Activated CD4-positive, alpha-beta T cell treated with anti-CD3 and anti-CD28 coated beads, Interleukin-2, amount 10 ng/mL, durations not matched to agents 7 days and 5 days (primary cell): ENCODE measurements at places on chromosomes 3 and 15. TPM values are rescaled to one million over a fixed set of nuclear protein-coding genes. Genes with fewer than 3 reads are reported as not detected.

DNA sequence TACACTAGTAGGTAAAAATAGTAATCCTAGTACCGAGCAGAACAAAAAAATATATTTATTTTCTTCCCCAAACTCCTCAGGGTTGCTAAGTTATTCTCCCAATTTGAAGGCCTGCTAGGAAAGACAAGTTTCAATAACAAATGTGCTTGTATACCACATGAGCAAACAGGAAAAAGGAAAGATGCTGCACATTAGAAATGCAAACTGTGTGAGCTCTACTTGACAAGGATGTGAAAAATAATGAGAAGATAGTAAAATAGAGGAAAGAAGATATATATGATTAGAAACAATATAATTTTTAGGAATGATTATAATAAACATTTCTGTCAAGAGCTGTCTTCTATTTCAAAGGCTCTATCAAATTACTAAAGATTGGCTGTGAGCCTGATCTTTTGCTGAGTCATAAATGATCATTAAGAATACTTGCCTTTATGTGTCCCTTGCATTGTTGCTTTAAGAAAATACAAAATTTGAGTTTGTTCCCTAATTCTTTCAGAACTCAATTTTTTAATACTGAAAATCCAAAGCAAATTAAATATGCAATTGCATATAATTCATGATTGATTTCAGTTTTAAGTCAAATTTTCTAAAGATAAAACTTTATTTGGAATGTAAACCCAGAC, 174.2 kb downstream of the NEK10 start:
- H3K27ac ChIP-seq = no peak overlapping the region
- DNase-seq = no peak
- H3K27me3 ChIP-seq = no peaks in the 10 kb centered on the region
- no peak overlapping the region for H3K4me3 ChIP-seq

DNA sequence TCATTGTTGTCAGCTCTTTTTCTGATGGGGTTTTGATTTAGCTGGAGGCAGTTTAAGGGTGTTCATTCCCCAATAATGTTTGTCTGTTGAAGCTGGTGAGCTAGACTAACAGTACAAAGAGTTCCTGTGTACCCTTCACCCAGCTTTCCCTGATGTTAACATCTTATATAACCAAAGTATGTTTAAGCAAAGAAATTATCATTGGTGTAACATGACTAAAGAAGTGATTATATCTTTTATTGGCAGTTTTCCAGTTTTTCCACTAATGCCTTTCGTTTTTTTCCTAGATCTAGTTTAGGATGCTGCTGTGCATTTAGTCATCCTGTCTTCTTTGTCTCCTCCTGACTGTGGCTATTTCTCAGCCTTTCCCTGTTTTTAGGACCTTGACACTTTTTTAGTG, 165.6 kb downstream of the LPP start:
- H3K27me3 ChIP-seq = peaks cover 3% of the 10 kb centered on the region
- no peak for DNase-seq
- H3K4me3 ChIP-seq = no peak overlapping the region
- H3K4me1 ChIP-seq = peaks cover 50% of the 10 kb centered on the region
- H3K27ac ChIP-seq = no peak overlapping the region

- H3K4me1 ChIP-seq = peaks cover 54% of the 10 kb centered on the region
- peak; percentile 29 for DNase-seq
- H3K4me3 ChIP-seq = peak overlapping the region; percentile 98
- H3K36me3 ChIP-seq = peaks cover 6% of the 10 kb centered on the region
- H3K27me3 ChIP-seq = no peaks in the 10 kb centered on the region
These were observed 647 bp downstream of the HMG20A start for GRCh38 chr15:77421370-77421700.

GRCh38 chr15:70204652-70205051, 106.9 kb upstream of the TLE3 start:
- H3K27me3 ChIP-seq = peaks cover 4% of the 10 kb centered on the region
- no peak overlapping the region for H3K27ac ChIP-seq
- DNase-seq = no peak
- H3K4me3 ChIP-seq = no peak overlapping the region

- no peak overlapping the region for H3K4me3 ChIP-seq
- no peak overlapping the region for H3K27ac ChIP-seq
- no peaks in the 10 kb centered on the region for H3K4me1 ChIP-seq
- no peak for DNase-seq
- no peaks in the 10 kb centered on the region for H3K36me3 ChIP-seq
These were observed 274.3 kb upstream of the GOLGA6L4 start for GRCh38 chr15:83961311-83961710.

DNA sequence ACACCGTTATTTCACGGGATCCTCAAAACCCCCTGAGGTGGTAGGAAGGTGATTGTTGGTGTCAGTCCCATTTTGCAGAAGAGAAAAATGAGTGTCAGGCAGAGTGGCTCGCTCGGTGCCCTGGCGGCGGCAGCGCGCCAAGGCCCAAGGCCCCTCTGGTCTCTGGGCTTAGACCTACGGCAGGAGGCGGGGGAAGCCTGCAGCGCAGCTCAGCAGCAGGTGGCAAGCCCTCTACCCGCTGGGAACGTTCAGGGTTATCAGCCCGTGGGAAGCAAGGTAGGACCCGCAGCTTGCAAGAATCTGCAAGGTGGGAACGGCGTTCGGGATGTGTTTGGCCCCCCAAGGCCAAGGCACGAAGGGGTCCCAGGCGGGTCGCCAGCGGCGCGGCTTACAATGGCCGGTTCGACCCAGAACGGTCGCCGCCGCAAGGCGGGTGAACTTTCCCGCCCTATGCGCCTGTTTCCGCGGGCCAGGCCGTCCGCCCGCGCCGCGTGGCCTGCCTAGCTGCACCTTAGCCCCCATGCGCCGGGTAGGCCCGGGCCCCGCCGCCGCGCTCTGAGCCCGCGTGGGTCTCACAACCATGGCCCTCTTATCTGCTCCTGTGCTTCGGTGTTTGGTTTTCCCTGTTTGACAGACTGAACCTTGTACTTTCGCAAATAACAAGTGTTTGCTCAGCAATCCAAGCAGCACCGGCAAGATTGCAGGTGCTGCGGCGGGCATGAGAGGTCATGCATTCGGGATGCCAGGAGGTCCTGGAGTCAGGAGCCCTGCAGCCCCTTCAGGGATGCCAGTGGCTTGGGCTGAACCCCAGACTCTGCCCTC, 39.7 kb downstream of the CCNL1 start:
- peaks cover 18% of the 10 kb centered on the region for H3K4me1 ChIP-seq
- no peak for DNase-seq
- peaks cover 8% of the 10 kb centered on the region for H3K36me3 ChIP-seq
- H3K27ac ChIP-seq = no peak overlapping the region
- H3K4me3 ChIP-seq = no peak overlapping the region

DNA sequence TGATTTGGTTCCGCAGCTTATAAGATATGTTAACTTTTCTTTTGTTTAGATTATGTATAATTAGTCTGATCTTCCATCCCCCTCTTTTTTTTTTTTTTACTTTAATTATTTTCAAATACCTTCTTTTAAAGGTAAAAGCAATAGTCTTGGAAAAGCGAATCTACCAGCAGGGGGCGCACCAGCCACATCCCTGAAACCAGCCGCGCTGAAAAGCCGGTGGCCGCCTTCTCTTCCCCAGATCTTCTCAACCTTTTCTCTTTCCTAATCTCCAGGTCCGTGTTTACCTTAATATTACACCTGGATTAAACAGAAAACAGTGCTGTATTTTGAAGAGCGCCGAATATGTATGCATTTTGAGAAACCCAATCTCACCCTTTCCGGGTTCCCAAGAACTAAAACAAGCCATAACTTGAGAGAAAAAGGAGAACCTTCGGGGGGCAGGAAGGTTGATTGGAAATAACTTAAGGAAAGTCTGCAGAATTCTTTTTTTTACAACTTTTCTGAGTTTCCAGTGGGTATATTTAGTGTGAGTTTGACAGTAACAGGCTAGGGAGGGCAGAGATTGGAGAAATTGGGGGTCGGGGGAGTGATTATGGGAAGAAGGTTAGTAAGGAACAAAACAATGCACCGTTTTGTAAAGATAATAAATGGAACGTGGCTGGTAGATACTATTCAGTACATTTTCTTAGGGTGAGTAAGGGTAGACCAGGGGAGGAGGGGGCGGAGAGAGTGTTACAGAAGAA, 2.0 kb upstream of the SOX2 start:
- no peak overlapping the region for H3K4me3 ChIP-seq
- DNase-seq = peak; percentile 67

- H3K27ac ChIP-seq = no peak overlapping the region
- H3K4me3 ChIP-seq = no peak overlapping the region
- no peaks in the 10 kb centered on the region for H3K4me1 ChIP-seq
- H3K27me3 ChIP-seq = peaks cover 2% of the 10 kb centered on the region
These were observed 80.8 kb upstream of the TJP1 start for GRCh38 chr15:29903028-29903427.

GYG1 gene
- total RNA-seq = 38.5 TPM

FANCD2OS gene
- total RNA-seq = not detected

GOLGA6B gene
- not detected for total RNA-seq

BOC gene
- total RNA-seq = not detected

SKOR1 gene
- total RNA-seq = 0.30 TPM
